ENCODE measurements at places on chromosomes 13 and 19.

DNA sequence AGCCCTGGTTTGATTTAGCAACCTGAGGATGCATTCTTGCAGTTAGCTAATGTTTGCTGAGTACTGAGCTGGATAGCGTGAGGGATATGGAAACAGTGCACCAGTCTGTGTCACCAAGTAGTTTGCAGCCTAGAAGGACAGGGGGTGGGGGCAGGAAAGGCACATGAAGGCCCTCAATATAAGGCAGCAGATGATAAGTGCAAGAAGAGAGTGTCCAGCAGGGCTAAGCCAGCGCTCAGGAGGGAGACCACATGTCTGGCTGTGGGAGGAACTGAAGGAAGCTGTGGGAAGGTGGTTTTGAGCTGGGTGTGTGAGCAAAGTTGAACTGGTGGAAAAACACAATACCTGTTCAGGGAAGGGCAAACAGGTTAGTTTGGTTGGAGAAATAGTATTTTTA, 1.7 kb downstream of the CXCL17 start:
- no peak for DNase-seq

DNA sequence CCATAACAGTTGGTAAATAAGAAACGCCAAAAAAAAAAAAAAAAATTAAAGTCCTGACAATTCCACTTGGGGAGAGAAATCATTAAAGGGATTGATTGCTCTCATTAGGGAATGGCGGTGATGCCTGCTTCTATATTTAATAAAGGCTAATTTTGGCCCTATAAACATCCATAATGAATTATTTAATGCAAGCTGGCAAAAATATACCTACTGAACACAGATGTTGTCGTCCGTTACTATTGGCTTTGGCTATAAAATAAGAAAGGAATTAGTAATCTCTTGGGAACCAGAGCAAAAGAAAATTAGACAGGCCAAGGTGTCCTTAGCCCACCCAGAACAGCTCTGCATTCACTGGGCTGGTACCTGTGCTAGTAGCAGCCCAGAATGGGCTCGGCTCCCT, 717.3 kb downstream of the DIAPH3 start:
- no peak for DNase-seq

- DNase-seq = peak; percentile 81
Measured at GRCh38 chr19:6516018-6516658, 14.0 kb upstream of the TUBB4A start.

GRCh38 chr19:49593233-49594113, 2.5 kb downstream of the PRR12 start:
- peak; percentile 87 for DNase-seq

DNA sequence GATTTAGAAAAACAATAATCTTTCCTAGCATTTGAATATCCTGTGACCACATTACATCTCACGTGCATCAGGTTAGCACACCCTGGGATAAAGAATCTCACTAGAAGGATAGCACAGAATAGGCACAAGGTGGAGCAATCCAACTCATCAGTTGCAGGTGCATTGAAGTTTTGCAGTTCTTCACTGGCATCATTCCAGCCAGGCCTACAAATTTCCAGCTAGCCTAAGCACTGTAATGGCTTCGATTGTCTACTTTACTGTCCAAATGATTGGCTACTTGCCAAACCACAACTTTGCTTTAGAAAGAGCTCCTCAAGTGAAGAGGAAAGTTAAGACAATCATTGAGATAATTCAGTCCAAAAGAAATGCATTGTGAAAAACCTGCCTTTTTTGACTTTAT, 89.5 kb downstream of the SPRY2 start:
- peak; percentile 61 for DNase-seq

DNA sequence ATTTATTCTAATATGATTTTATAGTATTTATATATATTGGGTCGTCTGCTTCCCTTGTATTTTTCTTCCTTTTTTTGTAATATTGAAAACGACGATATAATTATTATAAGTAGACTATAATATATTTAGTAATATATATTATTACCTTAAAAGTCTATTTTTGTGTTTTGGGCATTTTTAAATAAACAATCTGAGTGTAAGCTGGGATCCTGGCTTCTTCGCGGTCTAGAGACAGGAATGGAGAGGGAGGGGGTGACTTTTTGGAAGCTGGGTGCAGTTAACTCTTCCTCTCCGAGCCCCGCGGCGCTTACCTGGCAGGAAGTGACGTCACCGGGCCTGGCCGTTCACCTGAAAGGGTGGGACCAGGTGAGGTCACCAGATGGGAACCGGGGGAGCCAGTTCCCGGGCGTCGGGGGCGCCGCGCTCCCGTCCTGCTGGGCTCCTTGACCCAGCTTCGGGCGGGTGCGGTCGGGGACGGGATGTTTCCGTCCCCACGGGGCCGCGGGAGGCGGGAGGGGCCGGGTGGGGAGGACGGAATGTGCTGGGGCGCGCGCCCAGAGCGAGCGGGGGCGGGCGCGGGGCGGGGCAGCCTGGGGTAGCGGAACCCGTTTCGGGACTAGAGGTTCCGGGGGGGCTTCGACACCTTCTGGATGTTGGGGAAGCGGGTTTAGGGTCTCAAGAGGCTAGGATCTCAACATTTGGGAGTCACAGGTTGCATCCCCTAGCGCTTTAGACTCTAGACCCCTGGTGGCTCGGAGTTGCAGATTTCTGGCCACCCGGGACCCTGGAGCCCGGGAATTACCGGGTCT, 2.8 kb downstream of the ZFP36 start:
- DNase-seq = no peak

DNA sequence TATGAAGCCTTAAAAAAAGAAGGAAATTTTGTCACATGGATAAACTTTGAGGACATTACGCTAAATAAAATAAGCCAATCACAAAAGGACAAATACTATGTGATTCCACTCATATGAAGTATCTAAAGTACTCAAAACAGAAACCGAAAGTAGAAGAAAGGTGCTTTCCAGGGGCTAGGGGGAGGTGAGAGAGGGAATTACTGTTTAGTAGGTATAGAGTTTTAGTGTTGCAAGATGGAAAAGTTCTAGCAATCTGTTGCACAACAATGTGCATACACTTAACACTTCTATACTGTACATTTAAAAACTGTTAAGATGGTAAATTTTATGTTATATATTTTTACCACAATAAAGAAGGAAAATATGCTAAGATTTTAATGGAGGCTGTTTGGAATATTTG, 83.0 kb downstream of the POLR1D start:
- no peak for DNase-seq

DNA sequence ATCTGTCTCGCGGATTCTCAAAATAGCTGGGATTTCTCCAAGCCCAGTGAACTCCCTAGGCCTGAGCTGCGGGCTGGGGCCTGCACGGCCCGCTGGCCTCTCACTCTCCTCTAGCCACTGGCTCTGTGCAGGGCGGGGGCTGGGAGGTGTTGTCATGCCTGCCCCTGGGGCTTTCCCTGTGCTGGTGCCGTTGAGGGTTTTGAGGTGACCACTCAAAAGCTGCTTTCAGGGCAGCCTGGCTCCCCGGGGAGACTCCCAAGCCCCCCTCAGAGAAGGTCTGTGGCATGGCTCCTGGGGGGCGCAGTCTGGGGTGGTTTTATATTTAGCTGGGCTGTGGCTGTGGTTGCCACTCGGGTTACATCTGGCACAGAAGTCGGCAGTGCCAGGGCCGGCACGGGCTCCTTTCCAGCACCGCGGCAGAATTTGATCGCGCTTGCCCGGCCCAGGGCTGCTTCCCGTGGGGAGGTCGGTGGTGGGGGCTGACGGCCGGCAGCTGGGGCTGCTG, 10.0 kb downstream of the NDUFB7 start:
- peak; percentile 49 for DNase-seq

DNA sequence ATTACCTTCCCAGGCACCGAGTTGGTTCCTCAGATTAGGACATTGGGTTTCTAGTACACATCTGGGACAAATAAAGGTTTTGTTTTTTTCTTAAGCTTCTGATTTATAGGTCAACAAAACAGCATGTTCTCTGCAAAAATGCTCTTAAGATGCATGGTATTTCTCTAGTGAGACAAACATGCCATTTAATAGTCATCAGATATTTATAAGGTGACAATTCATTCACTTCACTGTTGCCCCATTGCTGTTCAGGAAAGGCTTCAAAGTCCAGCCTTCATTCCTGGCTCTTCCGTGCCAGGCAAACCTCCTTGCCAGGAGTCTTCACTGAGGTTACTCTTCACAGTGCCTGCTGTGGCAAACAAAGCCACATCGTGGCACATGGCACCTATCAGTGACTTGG, 156.3 kb upstream of the FNDC3A start:
- DNase-seq = no peak

- DNase-seq = no peak
Measured at GRCh38 chr13:51562011-51562671, 22.1 kb upstream of the WDFY2 start.

GRCh38 chr13:74201530-74201929, 67.3 kb upstream of the KLF12 start:
- DNase-seq = no peak

- no peak for DNase-seq
Measured at GRCh38 chr19:4370418-4371041, 27.2 kb downstream of the MPND start.

GRCh38 chr13:24124789-24125476, 35.6 kb upstream of the SPATA13 start:
- DNase-seq = no peak

DNA sequence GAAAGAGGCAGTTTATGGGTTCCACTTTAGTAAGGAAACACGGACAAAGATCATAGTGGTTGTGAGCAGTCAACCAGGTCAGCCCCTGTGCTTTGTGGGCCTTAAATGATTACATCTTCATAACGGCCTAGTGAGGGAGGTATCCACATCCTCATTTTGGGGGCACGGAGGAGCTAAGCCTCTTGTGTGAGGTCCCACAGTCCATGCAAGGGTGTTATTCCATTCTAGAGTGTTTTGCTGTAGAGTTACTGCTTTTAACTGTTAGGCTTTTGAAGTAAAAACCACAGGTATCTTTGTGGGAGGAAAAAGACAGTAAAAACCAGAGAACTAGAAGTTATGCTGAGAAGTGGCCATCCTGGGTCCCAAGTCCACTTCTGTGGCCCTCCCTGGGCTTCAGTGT, 4.0 kb downstream of the NOP53 start:
- DNase-seq = no peak

- no peak for DNase-seq
Measured at GRCh38 chr19:38717855-38718254, 26.4 kb downstream of the CAPN12 start.

DNA sequence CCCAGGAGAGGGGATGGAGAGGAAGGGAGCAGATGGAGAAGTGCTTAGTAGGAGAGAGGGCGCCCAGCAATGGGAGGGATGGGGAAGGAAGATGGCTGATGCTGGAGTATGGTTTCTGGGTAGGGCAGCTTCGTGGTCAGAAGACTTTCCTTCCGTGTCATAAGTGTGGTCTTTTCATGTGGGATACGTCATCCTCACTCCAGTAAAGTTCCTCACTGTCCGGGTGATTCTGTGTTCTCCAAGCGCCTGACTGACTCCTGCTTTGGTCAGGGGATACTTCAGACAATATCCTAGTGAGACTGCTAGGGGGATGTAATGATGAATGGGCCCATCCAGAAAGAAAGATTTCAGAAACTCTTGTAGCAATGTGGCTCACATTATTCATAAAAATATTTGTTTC, 3.9 kb upstream of the OR10H3 start:
- DNase-seq = no peak

GRCh38 chr19:57786906-57787305, 17.4 kb downstream of the ZNF586 start:
- no peak for DNase-seq

GRCh38 chr19:42313096-42313839, at the start of gene TMEM145:
Gene TMEM145 (plus strand): TSS chr19:42313309. CDS start chr19:42313377, 68 bp downstream.
- DNase-seq = peak; percentile 42

DNA sequence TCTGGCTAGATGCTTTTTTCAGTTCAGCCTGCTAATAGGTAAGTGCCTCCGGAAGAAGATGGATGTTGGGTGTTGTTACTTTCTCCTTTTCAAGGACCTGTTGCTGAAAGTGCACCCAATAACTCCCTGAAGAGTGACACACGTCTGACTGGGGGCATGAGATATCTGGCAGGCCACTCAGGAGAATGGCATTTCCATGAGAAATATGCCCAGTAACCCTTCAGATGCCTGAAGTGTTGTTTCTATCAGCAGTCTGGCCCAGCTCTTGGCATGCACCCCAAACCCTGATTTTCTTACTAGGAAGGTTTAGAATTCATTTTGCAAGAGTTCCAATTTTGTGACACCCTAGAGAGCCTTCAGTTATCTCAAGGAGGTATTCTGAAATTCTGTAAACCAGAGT, 71.5 kb downstream of the ARHGAP35 start:
- peak; percentile 63 for DNase-seq

GRCh38 chr13:114059946-114060860, 72.2 kb downstream of the RASA3 start:
- DNase-seq = no peak

- DNase-seq = no peak
Measured at GRCh38 chr13:50831512-50831911, 12.0 kb downstream of the DLEU7 start.

DNA sequence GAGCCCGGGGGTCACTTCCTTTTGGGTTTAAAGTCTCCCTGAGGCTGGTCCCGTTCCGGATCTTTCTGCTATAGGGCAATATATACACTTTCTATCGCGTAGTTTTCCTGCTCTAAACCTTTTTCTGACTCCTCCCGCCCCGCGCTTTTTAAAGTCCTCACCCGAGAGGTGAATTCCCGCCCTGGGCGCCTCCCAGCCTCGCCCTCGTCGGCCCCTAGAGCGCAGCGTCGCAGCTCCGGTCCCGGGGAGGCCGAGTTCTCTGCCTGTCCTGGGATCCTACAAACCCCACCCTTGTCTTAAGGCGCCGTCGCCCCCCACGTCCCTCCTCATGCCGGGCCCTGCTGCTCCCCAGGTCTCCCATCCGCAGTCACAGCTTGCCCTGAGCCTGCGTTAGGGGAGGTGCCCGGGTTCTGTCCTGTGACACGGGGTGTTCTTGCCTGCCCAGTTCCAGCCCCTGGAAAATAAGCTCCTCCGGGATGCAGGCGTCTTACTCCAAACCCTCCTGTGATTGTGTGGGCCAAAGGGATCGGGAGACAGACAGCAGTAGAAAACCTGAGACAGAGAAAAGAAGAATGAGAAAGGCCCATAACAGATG, 491 bp downstream of the ZNF525 start:
- no peak for DNase-seq

DNA sequence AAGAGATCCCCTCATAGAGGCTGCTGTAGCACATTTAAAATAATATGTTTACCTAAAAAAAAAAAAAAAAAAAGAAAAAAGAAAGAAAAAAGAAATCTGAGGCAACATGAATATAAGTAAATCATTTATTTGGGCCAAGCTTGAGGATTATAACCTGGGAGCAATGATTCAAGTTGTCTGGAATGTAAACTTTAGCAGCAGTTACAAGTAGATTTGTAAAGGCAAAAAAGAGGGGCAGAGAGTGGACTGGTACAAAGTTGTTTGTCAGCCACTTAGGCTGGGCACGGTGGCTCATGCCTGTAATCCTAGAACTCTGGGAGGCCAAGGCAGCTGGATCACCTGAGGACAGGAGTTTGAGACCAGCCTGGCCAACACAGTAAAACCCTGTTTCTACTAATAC, 11.3 kb downstream of the ZNF43 start:
- DNase-seq = peak; percentile 32

GRCh38 chr13:98888222-98888889, 89.5 kb downstream of the DOCK9 start:
- DNase-seq = no peak

DNA sequence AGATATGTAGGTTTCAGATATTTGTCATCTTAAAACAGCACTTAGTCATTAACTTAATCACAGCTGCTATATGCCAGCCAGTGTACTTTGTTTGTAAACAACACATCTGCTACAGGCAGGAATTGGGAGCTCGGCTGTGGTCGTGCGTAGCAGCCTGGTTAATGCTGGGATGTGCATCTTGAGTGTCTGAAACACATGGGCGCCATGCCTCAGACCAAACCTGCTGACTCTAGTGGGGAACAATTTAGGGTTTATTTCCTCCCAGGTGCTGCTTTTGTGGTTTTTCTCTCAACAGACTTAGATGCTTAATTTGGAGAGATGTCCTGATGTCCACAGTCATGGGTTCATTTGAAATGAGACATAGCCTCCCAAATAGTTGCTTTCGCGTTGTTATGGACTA, 238.5 kb upstream of the TMTC4 start:
- DNase-seq = no peak
